ENCODE measurements at places on chromosomes 16 and 17.

DNA sequence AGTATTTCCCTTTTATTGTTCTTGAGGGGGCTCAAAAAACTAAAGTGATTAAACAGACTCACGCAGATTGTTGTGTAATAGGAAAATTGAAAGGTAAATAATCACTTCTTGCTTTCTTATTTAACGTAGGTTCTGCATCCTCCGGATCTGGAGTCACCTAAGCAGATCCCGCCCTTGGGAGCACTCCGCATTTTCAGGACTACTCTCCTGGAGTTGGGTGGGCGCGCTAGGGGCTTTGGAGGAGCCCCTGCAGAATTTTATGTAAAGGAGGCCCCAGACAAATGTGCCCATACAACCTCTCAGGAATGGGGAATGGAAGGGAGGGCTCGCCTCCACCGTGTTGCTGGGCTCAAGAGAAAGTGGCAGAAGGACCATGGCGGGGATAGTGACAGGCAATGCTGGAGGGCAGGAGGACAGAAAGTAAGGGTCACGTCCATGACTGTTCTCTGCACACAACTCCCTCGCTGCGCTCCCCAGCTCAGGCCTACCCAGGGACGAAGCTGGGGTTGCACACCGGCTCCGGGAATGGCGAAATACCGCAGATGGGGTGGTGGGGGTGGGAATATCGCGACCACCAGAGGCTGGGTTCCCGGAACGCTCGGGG, 8.3 kb downstream of the MT2A start:
- no peak for DNase-seq

- no peak for DNase-seq
Observed at GRCh38 chr17:851924-852323, 69.8 kb downstream of the MRM3 start.

- no peak for DNase-seq
Observed at GRCh38 chr16:87603684-87604633, 1.7 kb downstream of the JPH3 start.

DNA sequence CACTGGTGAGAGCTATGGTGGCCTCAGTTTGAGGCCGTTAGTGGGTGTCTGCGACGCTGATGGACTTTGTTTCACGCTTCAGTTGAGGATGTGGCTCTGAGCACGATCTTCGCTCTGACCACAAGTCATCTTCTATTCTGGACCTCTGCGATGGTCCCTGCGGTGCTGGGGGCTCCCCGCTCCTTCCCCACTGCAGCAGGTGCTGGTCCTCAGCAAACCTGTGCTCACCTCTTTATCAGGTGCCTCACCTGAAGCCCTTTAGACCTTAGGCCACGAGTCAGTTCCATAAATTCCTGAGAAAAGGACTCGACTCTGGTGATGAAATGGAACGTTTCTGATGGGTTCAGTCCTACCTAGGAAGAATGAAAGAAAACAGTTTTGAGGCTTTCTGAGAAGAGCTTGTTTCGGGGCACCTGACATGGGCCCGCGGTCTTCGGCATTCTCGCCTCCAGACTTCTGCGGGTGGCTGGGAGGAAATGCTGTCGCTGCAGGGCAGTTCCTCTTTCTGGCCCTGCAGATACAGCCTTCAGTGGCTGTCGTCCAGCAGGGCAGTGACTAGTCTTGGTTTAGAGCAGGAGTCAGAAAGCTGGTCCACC, 4.7 kb downstream of the KCTD5 start:
- DNase-seq = no peak

DNA sequence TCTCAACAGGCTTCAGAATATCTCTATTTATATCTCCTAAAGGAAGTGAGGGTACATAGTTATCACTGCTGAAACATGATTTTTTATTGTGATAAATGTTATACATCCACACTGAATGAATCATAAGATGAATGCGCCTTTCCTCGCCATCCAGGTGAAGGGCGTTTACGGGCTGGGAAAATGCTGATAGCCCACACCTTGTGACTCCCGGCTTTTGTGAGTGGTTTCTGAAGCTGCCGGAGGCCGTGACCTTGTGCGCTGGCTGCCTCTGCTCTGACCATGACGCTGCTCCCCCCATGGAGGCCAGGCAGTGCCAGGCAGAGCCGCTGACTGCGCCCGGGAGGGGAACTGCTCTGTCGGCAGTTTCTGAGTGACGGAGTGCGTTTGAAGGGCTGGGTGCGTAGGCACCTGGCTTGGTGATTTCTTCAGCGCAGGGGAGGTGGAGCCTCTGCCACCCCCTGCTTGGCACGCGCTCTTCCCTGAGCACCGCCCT, 97.2 kb downstream of the RAP1GAP2 start:
- DNase-seq = no peak

GRCh38 chr17:81151278-81151677, 14.0 kb upstream of the PVALEF start:
- DNase-seq = no peak

- no peak for DNase-seq
Observed at GRCh38 chr17:1796800-1797199, 32.9 kb downstream of the SMYD4 start.

DNA sequence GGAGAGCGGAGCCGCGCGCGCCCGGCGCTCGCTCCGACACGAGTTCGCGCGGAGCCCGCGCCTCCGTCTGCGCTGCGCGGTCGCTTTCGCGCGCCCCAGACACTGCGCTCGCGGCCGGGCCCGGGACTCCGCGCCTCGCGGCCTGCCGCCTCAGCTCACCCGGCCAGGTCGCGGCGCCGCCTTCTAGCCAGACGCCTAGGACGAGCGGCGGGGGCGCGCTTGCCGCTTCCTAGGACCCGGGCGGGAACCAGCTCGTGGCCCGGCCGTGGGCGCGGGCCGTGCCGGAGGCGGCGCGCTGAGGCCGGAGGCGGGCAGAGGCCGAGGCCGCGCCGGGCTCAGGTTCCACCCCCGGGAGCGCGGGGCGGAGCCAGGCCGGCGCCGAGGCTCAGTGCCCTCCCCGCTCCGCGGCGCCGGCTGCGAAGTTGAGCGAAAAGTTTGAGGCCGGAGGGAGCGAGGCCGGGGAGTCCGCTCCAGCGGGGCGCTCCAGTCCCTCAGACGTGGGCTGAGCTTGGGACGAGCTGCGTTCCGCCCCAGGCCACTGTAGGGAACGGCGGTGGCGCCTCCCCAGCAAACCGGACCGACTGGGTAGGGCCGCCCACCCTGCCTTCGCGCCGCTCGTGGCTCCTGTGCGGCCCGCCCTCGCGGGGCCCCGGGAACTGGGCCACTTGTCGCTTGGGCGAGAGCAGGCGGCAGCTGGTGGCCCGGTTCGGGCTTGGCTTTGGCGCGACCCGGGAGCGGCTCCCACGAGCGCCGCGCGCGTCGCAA, at the start of gene SPHK1:
Gene SPHK1, plus strand, starts transcription at position 388 of the 765 bp plus-strand sequence. CDS start 1,036 bp downstream, outside the sequence.
- DNase-seq = peak; percentile 80

DNA sequence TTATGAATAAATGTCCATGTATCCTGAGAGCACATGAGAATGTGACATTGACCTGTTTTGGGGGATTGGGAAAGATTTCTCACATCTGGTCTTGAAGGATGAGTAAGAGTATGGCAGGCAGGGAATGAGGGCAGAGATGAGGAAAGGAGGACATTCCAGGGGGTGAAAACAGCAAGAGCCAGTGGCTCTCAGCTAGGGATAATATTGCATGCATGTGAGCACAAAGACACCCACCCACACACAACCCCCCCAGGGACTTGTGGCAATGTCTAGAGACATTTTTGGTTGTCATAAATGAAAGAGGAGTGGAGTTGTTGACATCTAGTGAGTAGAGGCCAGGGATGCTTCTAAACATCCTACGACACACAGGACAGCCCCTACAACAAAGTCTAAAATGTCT, 6.0 kb downstream of the MYO1D start:
- no peak for DNase-seq

- no peak for DNase-seq
Observed at GRCh38 chr17:45311401-45311759, 5.4 kb downstream of the MAP3K14 start.

DNA sequence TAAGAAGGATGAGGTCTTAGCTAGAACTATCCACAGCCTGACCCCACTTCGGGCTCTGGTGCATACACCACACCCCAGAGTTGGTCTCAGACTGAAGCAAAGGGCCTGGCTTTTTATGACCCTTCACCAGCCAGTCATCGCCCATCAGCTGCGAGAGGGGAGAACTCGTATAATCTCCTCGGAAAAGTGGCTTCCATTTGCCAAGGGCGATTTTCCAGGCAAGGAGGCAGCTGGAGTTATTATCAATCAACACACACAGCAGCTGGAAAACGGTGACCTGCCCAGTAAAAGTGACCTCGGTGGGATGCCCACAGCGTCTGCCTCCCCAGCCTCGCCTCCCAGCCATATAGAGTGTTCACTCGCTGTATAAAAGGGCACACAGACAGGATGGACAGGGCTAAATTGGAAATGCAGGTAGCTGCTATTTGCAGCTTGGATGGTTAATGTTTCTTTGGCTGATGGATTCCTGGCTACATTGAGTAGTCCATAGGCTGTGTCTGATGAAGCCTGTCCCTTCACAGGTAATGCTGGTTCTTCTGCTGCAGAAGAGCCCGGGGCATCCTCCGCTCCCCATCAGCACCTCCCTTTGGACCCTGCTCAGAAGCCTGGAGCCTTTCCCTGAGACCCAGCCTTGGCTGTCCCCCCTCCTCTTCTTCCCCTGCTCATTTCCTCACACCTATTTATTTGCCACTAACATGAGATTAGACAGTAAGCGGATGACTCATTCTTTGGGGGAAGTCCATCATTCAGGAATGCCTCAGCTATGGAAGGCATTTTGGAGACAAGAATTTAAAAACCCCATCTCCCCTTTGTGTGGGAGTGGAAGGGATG, 45.7 kb downstream of the TMEM186 start:
- peak; percentile 61 for DNase-seq

DNA sequence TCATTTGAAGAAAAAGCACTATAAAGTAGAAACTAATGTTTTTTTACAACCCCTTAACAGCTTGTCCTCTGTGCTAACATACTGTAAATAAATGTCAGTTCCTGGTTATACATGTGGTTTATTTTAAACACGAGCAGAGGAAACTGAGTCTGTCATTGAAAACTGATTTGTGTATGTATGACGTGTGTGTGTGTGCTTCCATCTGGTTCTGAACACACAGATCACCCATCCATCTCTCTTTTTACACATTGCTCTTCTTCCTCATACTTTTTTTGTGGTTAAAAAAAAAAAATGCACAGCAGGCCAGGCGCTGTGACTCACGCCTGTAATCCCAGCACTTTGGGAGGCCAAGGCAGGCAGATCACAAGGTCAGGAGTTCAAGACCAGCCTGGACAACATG, 49.5 kb downstream of the ZNF423 start:
- no peak for DNase-seq

DNA sequence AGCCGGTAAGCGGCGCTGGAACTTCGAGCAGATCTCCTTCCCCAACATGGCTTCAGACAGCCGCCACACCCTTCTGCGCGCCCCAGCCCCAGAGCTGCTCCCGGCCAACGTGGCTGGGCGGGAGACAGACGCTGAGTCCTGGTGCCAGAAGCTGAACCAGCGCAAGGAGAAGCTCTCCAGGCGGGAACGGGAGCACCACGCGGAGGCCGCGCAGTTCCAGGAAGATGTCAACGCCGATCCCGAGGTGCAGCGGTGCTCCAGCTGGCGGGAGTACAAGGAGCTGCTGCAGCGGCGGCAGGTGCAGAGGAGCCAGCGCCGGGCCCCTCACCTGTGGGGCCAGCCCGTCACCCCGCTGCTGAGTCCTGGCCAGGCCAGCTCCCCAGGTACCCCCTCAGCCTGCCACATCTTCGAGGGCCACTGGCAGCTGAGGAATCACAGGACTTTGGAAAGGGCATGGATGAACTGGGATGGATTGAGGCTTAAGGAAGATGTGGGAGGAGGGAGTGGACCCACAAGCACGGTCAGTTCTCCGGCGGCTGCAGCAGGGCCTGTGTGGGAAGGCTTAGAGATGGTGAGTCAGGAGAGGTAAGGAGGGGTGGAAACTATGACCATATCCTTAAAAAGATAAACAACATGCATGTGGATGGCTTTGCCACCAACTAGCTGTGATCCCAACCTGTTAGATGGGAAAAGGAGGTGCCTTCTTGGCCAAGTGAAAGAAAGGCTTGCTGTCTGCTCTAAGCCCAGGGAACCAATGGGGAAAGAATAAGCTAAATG, 3.4 kb upstream of the LLGL2 start:
- DNase-seq = no peak

- peak; percentile 56 for DNase-seq
Observed at GRCh38 chr17:59234631-59235030, 14.3 kb downstream of the GDPD1 start.

GRCh38 chr17:39867084-39867879, 720 bp upstream of the ZPBP2 start:
- no peak for DNase-seq

DNA sequence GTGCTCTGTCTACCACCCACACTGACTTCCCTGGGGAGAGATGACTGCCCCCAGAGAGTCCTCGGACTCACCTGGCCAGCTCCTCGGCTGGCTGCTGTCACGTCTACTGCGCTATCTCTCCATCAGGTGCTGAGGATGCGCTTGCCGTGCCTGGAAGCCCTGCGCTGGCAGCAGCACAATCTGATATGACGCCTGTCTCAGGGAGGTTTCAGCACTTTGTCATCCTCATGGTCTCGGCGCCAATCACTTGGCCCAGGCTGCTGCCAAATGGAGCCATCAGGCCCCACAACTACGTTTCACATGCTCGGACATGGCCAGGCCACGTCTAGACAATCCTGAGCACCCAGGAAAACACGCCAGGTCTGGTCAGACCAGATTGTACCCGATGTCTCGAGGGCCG, 46.7 kb downstream of the FOXL1 start:
- DNase-seq = no peak

DNA sequence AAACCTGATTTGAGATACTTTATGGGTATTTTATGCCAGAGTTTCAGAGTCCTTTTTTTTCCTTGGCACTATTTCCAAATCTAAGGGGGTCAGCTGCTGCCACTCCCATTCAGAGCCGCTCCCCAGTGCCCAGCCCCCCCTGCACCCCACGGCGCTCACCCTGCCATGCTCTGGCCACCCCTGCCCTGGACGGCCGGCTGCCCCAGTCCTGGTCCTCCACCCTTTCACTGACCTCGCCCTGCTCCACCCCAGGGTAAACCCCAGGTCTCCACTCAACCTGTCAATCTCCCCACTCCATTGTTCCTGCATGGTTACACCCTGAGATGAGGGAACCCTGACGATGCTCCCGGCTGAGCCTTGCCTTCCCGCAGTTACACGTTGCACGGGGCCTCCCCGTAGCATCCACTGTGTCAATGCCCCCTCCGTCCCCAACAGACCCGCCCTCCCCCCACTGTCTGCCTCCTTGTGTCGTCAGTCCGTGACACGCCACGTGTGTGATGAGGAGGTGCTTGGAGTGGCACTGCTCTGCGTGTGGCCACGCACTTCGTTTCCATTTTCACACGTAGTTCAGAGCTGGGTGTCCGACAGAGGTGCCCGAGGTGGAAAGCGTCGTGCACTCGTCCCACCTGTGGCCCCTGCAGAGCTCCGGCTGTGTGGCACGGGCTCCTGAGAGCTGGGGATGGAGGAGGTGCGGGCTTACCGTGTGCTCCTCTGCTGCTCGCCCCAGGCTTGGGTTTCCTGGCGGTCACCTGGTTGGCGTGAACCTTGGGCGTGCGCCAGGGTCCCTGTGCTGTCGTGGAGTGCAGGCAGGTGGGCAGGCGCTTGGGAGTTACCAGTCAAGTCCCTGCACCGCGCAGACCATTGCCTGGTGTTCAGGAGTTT, 116.5 kb downstream of the BANP start:
- no peak for DNase-seq

All from COLO829 (cell line).